Cardiac fibroblast (primary cell): ENCODE measurements at places on chromosomes 3 and 15.

DNA sequence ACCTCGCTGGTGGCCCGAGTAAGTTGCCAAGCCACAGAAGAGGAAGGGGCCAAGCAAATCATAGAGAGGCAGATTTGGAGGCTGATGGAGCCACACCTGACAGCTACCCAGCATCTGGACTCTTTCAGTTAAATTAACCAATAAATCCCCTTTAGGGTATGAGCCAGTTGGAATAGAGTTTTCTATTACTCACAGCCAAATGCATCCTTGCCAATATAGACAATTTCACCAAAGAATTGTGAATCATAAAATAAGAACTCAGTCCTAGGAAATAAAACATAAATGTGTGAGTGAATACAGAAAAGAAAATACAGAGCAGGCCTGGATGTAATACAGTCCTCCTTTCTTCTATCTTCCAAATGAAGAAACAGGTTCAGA, 161.6 kb upstream of the ANKRD28 start:
- no peak for DNase-seq

GRCh38 chr15:58740436-58740835, 9.1 kb downstream of the ADAM10 start:
- no peak for DNase-seq

- no peak for DNase-seq
Measured at GRCh38 chr3:70400194-70400593, 87.8 kb upstream of the MDFIC2 start.

GRCh38 chr15:73934281-73934680, 8.0 kb downstream of the LOXL1 start:
- no peak for DNase-seq

DNA sequence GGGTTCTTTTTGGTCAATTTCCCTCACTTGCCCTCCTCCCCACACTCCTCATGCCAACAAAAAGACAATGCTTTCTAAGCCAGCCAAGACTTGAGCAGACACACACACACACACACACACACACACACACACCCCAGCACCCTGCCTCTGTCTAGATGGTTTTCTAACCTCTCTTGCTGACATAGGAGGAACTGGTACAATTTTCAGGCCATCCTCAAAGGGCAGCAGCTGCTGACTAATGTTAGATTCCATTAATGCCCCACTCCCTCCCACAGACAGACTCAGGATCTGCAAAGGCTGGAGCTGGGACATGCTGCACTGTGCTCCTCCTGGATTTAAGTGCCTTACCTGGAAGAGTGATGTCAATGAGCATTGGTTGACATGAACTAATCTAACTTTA, 438.4 kb downstream of the OCA2 start:
- DNase-seq: no peak

DNA sequence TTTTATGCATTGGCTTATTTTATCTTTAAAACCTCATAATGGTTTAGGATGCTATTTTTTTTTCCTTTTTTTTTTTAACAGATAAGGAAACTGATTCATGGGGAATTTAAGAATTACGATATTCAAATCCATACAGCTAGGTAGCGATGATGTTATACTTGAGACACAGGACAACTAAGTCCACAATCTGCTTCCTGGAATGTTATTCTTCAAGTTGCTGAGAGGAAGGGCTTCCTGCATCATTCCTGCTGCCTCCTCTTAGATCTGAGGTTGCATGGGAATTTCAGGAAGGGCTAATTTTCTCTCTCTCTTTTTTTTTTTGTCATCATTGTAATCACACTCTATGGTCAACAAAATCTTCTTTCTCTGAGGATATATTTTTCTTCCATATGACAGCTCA, 595.5 kb downstream of the GRM7 start:
- no peak for DNase-seq
